ENCODE measurements at places on chromosomes 6 and 20.
A peak's percentile ranks its signal among the peaks of the same experiment; 100 is the strongest.

- H3K27me3 ChIP-seq: peaks cover 31% of the 10 kb centered on the region
These were observed 25.9 kb downstream of the ELOVL2 start for GRCh38 chr6:11018225-11018624.

DNA sequence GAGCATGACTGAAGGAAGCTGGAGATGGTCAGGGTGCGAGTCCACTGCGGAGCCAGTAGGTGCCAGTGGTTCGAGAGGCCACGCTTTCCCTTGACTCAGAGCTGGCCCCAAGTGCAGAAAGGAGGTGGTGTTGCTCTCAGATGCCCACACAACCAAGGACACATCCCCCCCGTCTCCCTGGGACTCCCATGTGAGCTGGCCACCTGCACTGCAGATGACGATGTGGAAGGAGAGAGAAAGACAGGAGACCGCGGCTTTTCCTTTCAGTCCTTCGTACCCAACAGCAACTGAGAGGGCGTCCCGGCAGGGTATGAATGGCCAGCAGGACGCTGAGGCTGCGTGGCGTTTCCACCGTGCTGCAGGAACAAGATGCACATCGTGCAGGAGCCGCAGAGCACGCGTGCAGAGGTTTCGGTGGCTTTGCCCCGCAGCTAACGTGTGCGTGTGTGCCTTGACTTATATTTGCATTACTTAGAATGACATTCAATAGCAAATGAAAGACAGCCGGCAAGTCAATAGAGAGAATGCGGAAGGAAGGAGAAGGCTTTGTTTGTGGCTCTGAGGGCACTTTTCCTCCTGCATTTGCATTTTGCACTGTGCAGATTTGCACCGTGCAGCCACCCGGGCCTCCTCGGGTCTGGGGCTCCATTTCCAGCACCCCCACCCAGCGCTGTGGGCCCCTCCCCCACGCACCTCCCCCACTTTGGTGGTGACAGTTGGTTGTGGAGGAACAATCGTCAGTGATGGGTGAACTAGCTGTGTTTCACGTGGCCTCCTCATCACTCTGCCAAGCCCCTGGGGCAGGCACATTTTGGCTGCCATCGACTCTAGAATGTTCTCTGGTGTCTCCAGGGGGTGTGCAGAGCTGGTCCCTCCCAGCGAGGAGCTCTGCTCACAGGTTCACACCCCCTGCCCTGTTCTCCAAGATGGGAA lies 26.4 kb upstream of the BHLHE23 start:
- H3K36me3 ChIP-seq: no peaks in the 10 kb centered on the region
- peaks cover 38% of the 10 kb centered on the region for H3K27me3 ChIP-seq
- no peak overlapping the region for H3K27ac ChIP-seq
- DNase-seq: no peak
- no peak overlapping the region for H3K4me3 ChIP-seq

GRCh38 chr6:25934735-25935313 lies 4.3 kb upstream of the SLC17A2 start:
- no peak overlapping the region for H3K27ac ChIP-seq
- DNase-seq: no peak
- H3K27me3 ChIP-seq: peaks cover 4% of the 10 kb centered on the region

DNA sequence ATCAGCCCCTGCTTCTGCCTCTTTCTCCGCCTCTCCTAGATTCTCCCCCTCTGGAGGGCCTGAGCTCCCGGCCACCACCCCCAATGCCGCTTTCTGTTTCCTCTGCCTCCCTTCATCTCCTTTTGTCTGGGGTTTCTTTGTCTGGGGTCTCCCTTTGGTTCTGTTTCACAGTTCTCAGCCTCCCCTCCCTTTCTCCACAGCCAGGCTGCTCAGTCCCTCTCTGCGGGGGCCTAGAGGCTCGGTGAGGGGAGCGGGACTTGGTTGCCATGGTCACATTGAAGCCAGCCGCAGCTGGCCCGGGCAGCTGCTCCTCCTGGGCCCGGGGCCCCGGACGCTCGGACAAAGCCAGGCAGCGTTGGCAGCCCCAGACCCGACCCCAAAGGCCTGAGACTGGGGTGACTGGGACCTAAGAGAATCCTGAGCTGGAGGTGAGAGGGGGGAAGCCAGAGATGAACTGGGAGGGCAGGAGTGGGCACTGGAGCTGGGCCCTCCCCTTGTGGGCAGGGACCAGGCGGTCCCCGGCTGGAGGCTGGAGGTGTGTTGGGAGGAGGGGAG lies 3.5 kb upstream of the DDR1 start:
- no peaks in the 10 kb centered on the region for H3K36me3 ChIP-seq
- no peak for DNase-seq
- peaks cover 20% of the 10 kb centered on the region for H3K4me1 ChIP-seq
- H3K27ac ChIP-seq: no peak overlapping the region
- no peak overlapping the region for H3K4me3 ChIP-seq
- peaks cover 20% of the 10 kb centered on the region for H3K27me3 ChIP-seq

- H3K4me3 ChIP-seq: no peak overlapping the region
- no peaks in the 10 kb centered on the region for H3K4me1 ChIP-seq
- no peaks in the 10 kb centered on the region for H3K36me3 ChIP-seq
- H3K27ac ChIP-seq: no peak overlapping the region
- DNase-seq: no peak
These were observed 179.5 kb upstream of the TBX18 start for GRCh38 chr6:84943905-84944304.

DNA sequence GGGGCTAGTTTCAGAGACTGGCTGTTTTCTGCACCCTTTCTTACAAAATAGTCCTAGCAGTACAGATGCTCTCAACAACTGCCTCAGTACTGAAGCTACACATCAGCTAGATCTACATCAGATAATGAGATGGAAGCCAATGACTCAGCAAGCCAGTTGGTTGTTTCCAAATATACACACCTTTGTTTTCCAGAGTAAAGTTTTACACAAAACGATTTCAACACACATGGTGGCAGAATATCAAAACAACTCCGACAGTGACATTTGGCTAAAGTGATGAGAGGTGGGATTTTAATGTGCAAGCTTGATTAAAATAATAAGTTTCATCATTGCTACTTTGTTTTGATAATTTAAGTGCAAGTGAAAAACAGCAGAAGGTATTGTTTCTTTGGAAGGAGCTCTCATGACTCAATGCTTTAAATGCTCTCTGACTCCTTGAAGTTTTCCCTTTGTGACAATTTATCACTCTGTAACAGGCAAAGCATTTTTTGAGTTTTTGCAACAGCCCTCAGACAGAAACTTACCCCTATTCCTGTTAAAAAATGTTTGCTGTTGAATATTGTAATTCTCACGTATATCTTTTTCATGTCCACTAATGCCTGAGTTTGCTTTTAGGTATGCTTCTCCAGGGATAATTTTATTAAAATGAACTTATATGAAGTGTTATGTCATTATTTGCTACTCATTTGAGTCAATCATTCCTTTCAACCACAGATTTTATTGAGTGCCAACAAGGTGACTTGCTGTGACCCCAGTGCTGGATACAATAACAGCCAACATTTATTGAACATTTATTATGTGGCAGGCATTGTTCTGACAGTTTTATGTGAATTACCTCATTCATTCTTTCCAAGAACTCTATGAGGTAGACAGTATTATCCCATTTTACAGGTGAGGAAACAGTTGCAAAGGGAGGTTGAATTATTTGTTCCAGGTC lies 882.0 kb downstream of the TFAP2A start:
- H3K36me3 ChIP-seq: no peaks in the 10 kb centered on the region
- H3K27me3 ChIP-seq: no peaks in the 10 kb centered on the region
- H3K27ac ChIP-seq: no peak overlapping the region

DNA sequence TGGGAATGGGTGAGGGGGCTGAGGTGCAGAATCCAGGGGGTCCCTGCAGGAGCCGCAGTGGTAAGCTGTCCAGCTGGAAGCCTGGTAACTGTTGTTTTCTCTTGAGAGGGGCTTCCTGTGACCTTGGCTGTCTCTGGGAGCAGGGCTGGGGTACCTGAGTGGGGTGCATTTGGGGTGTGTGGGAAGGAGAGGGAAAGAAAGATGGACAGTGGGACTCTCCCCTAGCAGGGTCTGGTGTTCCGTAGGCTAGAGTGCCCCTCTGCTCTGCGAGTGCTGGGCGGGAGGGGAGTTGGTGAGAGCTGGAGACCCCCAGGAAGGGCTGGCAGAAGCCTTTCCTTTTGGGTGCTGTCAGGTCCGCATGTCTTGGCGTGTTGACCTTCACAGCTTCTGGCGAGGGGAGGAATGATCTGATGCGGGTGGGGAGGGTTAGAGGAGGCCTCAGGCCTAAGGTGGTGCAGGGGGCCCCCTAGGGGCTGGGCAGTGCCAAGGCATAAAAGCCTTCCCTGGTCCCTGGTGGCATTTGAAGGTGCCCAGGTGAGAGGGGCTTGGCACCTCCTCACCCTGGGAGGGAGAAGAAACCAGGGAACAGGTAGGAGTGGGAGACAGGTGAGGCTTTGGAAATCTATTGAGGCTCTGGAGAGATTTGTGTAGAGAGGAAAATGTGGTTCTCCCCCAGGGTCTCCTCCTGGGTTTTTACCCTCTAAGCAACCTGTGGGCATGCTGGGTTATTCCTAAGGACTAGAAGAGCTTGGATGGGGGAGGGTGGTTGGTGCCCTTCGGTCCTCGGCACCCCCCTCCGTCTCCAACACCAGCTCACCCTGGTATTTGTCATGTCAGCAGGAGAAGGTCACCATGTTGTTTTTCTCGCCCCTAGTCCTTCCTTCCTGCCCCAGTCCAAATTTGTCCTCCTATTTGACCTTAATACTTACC lies 3.3 kb downstream of the VEGFA start:
- peak overlapping the region; percentile 85 for H3K27ac ChIP-seq
- peak overlapping the region; percentile 94 for H3K4me3 ChIP-seq
- DNase-seq: peak; percentile 77
- H3K4me1 ChIP-seq: peaks cover 41% of the 10 kb centered on the region

GRCh38 chr20:17589161-17589834 lies 19.4 kb downstream of the DSTN start:
- no peak overlapping the region for H3K27ac ChIP-seq
- no peak for DNase-seq
- no peaks in the 10 kb centered on the region for H3K27me3 ChIP-seq
- no peak overlapping the region for H3K4me3 ChIP-seq
- peaks cover 14% of the 10 kb centered on the region for H3K4me1 ChIP-seq

GRCh38 chr6:134035823-134036296 lies 16.6 kb downstream of the SLC2A12 start:
- no peak overlapping the region for H3K4me3 ChIP-seq
- DNase-seq: no peak
- peaks cover 3% of the 10 kb centered on the region for H3K27me3 ChIP-seq
- H3K4me1 ChIP-seq: peaks cover 23% of the 10 kb centered on the region
- no peaks in the 10 kb centered on the region for H3K36me3 ChIP-seq

GRCh38 chr6:111572216-111572706 lies 33.4 kb downstream of the TRAF3IP2 start:
- H3K27ac ChIP-seq: no peak overlapping the region
- H3K4me3 ChIP-seq: no peak overlapping the region
- H3K36me3 ChIP-seq: peaks cover 54% of the 10 kb centered on the region
- DNase-seq: no peak
- H3K27me3 ChIP-seq: no peaks in the 10 kb centered on the region

- no peak overlapping the region for H3K27ac ChIP-seq
- no peak for DNase-seq
- H3K4me1 ChIP-seq: peaks cover 6% of the 10 kb centered on the region
- H3K4me3 ChIP-seq: no peak overlapping the region
These were observed 90.1 kb upstream of the MAP7 start for GRCh38 chr6:136640132-136640915.

- no peak overlapping the region for H3K27ac ChIP-seq
- no peak overlapping the region for H3K4me3 ChIP-seq
- H3K4me1 ChIP-seq: no peaks in the 10 kb centered on the region
- DNase-seq: no peak
- no peaks in the 10 kb centered on the region for H3K36me3 ChIP-seq
These were observed 53.0 kb downstream of the HDGFL1 start for GRCh38 chr6:22622351-22622750.

- H3K27me3 ChIP-seq: no peaks in the 10 kb centered on the region
- H3K27ac ChIP-seq: no peak overlapping the region
- DNase-seq: no peak
- no peaks in the 10 kb centered on the region for H3K4me1 ChIP-seq
These were observed 877.5 kb upstream of the ADGRB3 start for GRCh38 chr6:67757465-67758033.

DNA sequence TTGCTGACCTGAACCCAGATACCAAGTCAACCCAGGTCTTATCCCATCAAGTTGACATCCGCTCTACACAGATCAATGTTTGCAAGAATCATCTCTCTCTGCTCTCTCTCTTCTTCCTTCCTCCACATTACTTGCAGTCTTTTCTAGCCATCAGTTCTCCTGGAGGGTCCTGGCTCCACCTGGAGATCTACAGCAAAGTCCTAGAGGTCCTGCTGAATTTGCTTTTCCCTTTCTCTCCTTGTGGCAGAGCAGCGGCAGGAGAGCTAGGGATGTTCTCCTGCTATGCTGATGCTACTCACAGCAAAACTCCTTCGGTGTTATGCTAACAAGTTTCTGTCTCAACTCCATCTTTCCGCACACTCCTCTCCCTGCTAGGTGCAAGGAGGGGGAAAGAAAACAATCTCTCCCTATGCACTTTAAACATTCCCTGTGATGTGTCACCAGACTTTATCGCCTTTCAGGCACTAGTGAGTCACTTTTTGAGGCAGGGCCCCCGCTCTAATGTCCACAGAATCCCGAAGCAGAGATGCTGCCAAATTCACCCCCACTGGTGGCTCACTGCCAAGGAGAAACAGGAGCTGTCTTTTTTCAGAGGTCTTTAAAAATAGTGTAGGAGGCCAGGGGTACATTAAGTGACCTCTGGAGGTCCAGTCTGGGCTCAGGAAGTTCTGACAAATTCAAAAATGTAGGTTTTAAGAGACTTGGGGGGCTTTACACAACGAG lies 62.6 kb downstream of the FAM50B start:
- H3K4me1 ChIP-seq: peaks cover 21% of the 10 kb centered on the region
- H3K4me3 ChIP-seq: no peak overlapping the region
- no peak for DNase-seq
- no peak overlapping the region for H3K27ac ChIP-seq
- H3K27me3 ChIP-seq: peaks cover 51% of the 10 kb centered on the region

- DNase-seq: no peak
- H3K27me3 ChIP-seq: no peaks in the 10 kb centered on the region
- no peaks in the 10 kb centered on the region for H3K4me1 ChIP-seq
- H3K36me3 ChIP-seq: no peaks in the 10 kb centered on the region
These were observed 431.0 kb upstream of the GJE1 start for GRCh38 chr6:141701732-141702131.

GRCh38 chr6:145898376-145898775 lies 65.8 kb downstream of the SHPRH start:
- no peak overlapping the region for H3K4me3 ChIP-seq
- H3K27me3 ChIP-seq: no peaks in the 10 kb centered on the region
- peaks cover 51% of the 10 kb centered on the region for H3K36me3 ChIP-seq
- no peaks in the 10 kb centered on the region for H3K4me1 ChIP-seq
- DNase-seq: no peak
- no peak overlapping the region for H3K27ac ChIP-seq

GRCh38 chr6:83474309-83474708 lies 38.0 kb upstream of the PRSS35 start:
- no peak overlapping the region for H3K4me3 ChIP-seq
- DNase-seq: no peak
- H3K27me3 ChIP-seq: peaks cover 5% of the 10 kb centered on the region
- H3K27ac ChIP-seq: no peak overlapping the region
